ENCODE measurements at places on chromosomes 13 and 19. TPM values are rescaled to one million over a fixed set of nuclear protein-coding genes. Genes with fewer than 3 reads are reported as not detected.

GRCh38 chr13:19810996-19811881 lies 28.5 kb upstream of the PSPC1 start:
- peak; percentile 22 for DNase-seq

- no peak for DNase-seq
Observed at GRCh38 chr19:55669418-55670279, 5.4 kb upstream of the EPN1 start.

DNA sequence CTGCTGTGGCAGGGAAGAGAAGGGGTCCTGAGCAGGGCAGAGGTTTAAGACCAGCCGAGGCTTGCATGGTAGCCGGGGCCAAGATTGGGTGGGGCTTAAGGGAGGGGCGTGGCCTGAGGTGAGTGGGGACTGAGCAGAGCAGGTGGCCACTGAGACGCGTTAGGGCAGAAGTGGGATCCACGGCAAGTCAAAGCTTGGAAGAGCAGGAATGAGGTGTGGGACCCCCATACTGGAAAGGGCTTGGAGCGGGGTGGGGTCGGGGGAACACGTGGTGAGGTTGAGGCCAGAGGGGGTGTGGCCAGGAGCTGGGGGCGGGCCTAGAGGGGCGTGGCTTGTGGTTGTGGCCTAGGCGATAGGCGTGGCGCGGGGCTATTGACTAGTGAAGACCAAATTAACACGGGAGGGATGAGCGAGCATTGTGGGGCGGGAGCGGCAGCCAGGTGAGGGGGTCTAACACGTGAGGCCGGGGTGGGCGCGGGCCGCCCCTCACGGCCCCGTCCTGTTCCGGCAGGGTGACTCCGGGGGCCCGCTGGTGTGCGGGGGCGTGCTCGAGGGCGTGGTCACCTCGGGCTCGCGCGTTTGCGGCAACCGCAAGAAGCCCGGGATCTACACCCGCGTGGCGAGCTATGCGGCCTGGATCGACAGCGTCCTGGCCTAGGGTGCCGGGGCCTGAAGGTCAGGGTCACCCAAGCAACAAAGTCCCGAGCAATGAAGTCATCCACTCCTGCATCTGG lies 3.3 kb downstream of the CFD start:
- DNase-seq, result peak; percentile 84

DNA sequence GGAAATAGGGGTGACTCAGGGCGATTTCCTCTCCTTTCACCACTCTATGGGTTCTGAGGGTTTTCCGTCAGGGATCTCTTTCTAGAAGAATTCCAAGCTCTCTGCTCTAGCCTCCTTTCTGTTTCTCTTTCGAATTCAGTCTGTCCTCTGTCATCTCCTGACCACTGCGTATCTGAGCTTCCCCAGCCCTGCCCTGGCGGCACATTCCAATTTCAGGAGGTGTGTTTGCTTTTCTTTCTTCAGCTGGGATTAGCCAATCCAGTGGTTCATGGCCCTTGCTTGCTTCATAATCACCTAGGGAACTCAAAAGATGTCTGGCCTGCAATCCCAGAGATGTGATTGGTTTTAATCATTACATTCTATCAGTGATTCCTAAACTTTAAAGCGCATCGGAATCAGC lies 9.4 kb downstream of the IFNL2 start:
- DNase-seq, result no peak

GRCh38 chr13:31328549-31329235 lies 128.9 kb downstream of the B3GLCT start:
- DNase-seq, result no peak

DNA sequence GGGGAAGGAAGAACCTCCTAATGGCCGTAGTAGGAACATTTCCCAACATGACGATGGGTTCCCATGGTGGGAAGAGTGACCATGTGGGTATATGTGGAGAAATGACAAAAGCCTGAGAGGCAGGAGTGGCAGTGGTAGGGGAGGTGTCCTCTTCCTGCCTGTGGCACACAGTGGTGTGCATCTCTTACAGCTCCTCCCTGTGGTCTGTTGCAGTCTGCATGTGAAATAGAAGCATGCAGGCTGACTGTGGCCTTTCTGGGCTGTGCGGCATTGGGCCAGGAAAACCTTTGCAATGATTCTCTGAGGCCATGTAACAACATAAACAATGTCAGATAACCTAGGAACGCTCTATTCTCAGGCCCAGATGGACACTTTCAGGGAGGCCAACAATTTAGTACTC lies 84.0 kb downstream of the LACC1 start:
- no peak for DNase-seq

DNA sequence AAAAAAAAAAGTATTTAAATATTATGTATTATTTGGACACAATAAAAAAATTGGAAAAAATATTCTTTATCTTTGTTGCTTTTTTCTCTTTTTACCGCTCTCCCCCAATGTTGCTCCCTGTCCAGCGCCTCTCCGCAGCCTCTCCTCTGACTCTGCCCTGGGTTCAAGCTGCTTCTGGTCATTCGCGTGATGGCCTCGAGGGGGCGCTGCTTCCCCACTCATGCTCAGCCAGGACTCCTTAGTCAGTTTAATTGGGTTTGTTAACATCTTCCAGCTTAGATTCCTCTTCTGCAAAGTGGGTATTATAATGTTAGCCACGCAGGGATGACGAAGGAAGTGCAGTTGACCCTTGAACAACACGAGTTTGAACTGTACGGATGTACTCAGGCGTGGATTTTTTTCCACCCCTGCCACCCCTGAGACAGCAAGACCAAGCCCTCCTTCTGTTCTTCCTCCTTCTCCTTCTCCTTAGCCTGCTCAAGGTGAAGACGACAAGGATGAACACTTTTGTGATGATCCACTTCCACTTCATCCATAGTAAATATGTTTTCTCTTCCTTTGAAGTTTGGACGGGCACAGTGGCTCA lies 4.9 kb upstream of the NWD1 start:
- peak; percentile 72 for DNase-seq

GRCh38 chr19:3115411-3115810 lies 20.4 kb upstream of the GNA15 start:
- no peak for DNase-seq

DNA sequence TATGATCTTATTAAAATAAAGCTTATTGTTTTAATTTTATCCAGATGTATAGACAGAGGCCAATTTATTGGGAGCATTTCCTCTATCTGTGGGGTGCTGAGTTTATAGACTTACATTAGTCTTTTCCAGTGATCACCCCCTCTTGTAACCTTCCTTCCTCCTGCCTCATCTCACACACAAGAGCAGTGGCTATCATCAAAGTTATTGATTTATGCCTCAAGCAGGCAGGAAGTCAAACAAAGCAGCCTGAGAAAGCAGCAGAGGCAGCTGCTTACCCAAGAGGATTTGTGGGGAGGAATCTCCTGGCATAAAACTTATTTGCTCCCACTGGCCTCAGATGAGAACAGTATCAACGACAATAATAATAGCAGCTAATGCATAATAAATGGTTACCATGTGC lies 26.3 kb upstream of the DCLK1 start:
- DNase-seq, result no peak

GRCh38 chr13:42968906-42969305 lies 23.1 kb downstream of the EPSTI1 start:
- no peak for DNase-seq

DNA sequence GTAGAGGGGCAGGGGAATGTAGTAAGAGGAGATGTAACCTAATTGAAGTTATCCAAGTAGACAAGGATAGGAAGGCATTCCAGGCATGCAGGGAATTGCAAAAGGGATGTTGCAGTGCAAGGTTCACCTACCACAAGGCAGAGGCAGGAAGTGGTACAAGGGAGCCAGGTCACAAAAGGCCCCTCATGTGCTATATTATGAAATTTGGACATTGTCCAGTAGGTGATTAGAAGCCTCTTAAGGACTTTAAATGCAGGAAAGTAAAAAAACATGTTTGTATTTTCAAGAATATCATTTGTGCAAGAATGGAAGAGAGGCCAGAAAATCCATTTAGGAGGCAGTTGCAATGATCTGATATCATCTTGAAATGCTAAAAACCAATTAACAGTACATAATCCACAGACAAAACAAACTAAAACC lies 111.4 kb downstream of the FRY start:
- DNase-seq, result no peak

DNA sequence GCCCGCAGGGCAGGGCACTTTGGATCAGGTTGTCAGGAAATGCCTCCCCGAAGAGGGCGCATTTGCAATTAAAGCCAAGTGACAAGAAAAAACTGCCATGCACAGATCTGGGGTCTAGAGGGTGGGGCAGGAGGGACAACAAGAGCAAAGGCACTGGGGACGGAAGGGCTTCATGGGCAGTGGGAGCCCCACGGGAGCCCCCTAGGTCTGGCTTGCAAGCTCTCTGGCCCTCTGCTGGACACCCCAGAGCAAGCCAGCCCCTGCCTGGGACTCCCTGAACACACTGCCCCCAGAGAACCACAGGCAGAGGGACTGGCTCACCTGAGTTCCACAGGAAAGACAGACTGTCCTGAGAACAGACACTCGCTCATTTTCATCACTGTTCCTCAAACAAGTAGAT lies 30.2 kb upstream of the C19orf12 start:
- DNase-seq, result no peak

DNA sequence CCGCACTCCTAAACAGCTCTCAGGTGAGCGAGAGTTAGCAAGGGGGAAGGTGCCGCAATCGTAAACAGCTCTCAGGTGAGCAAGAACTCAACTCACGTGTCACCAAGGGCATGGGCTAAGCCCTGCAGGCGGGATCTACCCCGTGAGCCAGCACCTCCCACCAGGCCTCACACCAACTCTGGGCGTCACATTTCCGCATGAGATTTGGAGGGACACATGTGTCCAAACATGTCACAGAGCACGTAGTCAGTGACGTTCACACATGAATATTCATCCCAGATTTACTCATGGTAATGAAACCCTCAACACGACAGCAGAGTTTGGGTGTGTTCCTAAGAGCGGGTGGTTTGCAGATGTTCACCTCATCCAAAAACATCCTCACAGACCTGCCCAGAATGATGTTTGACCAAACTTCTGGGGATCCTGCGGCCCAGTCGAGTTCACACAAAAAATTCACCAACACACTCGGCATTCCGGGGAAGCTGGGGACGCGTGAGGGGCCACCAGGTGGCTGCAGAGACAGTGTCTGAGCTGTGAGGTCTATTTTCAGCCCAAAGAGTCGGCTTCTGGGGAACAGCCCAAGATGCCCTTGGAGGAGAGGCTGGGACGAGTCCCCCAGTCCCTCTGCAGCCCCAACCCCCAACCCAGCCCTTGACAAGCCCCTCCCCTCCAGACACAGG lies 19.6 kb downstream of the C2CD4C start:
- DNase-seq, result peak; percentile 30

GRCh38 chr19:31270897-31271296 lies 78.3 kb downstream of the TSHZ3 start:
- DNase-seq, result no peak

GRCh38 chr19:15421721-15422260 lies 3.0 kb upstream of the AKAP8L start:
- no peak for DNase-seq

GRCh38 chr19:41753159-41753558 lies 2.2 kb upstream of the CEACAM6 start:
- DNase-seq, result peak; percentile 84

RGCC gene
- total RNA-seq, result 135 TPM

NTN5 gene
- total RNA-seq, result 0.83 TPM

SOX1 gene
- total RNA-seq, result not detected

ZNF571 gene
- 4.0 TPM for total RNA-seq

ZNF614 gene
- total RNA-seq, result 11.9 TPM

DCT gene
- 0.07 TPM for total RNA-seq

OLFM2 gene
- total RNA-seq, result 2.7 TPM

VMAC gene
- 2.5 TPM for total RNA-seq

OR7C1 gene
- not detected for total RNA-seq

LIM2 gene
- total RNA-seq, result 2.6 TPM

LRCH1 gene
- 17.1 TPM for total RNA-seq

PSG1 gene
- total RNA-seq, result not detected
